GM12878 (cell line): ENCODE measurements at places on chromosomes 11 and 22. TPM values are rescaled to one million over a fixed set of nuclear protein-coding genes. Genes with fewer than 3 reads are reported as not detected.

The PRR5L gene
- 0.24 and 0.38 TPM in 2 replicates for polyA plus RNA-seq

The OR4D11 gene
- not detected in 2 replicates for polyA plus RNA-seq

The FLRT1 gene
- polyA plus RNA-seq, result 0.04 and 0.10 TPM in 2 replicates

The TMEM109 gene
- polyA plus RNA-seq, result 179 and 190 TPM in 2 replicates

The RIC3 gene
- polyA plus RNA-seq, result 1.3 and 1.9 TPM in 2 replicates

The SLC25A17 gene
- polyA plus RNA-seq, result 76.6 and 78.5 TPM in 2 replicates

The ARHGEF17 gene
- polyA plus RNA-seq, result 0.27 and 0.60 TPM in 2 replicates

The CD3G gene
- not detected in 2 replicates for polyA plus RNA-seq

The MIOX gene
- not detected in 2 replicates for polyA plus RNA-seq
